Uterus (tissue), 4 donors: ENCODE measurements at places on chromosomes 13 and 19. TPM values are rescaled to one million over a fixed set of nuclear protein-coding genes. Genes with fewer than 3 reads are reported as not detected.

DNA sequence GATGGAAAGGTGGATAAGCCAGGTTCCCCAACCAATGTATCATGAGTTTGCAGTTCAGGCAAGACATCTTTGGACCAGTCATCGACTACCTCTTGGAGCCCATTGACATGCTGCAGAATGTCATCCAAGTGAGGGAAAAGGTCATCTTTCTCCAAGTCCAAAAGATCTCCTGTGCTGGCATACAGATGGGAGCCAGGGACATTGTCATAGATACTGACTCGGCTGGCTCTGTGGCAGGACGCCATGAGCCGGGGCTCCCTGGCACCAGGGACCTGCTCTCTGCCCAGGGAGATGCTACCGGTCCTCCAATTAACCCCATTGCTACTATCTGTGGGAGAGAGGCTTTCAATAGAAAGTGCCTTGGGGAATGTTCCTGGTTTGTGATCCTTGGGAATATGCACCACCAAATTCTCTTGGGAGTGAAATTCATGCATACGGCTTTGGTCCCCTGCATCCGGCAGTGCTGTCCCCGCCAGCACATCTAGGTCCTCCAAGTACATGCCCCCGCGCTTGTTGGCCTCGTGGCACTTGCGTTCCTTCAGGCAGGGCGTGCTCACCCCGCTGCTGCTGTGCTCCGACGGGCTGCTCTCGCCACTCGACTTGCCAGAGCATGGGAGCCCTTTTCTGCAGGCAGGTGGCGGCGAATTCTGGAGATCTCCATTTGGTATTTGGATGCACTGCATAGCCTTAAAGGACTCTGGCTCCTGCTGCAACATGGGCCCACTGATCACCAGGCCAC is 113.0 kb downstream of the KL start:
- DNase-seq: no peak

Gene LSR
- total RNA-seq: 37.8 TPM

Gene ZNF615
- 20.9 TPM for total RNA-seq

DNA sequence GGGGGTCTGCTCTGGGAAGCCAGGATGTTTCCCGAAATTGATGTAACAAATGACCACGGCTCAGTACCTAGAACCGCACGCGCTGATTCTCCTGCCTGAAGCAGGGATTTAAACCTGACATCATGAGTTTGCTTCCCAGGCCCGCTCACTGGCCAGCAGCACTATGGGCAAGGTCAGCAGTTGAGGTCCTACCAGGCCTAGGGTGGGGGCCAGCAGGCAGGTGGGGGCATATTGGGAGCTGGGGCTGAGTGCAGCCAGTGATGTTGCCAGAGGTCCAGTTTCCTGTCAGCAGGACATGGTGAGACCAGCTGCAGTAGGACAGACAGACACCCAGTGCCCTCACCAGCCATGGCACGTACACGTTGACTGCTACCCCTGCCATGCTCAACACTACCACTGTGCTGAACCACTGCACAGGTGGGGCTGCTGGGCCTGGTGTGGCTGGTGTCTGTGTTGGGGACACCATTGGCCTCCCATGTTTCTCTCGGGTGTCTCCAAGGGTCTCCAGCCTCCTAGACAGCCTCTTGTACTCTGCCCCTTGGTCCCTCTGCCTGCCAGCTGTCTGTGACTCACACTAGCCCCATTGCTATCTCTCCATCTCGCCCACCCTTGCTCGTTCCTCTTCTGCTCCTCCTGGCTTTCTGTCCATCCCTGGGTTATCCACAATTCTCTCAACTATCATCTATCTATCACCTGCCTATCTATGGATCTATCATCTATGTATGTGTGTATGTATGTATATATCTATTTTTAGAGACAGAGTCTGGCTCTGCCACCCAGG is 1.1 kb upstream of the C19orf85 start:
- no peak for DNase-seq

DNA sequence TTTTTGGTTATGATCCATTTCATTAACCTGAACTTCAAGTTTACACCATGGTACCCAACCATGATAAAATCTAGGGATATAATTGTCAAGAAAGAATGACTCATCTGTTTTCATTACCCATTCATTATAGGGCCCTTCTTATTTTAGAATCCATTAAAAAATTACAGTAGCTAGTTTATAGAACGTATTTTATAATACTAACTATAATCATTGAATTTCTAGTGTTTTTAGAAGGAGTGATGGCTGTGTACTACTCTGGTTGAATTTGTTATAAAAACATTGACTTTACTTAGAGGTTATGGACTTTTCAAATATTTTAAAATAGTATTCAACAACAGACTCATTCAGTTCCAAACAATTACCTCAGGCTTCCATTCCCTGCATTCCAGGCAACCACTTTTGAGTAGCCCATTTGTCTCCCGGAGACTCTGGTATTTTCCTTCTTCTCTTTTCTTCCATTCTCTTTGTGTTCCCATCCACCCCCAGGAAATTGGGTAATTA is 71.9 kb upstream of the KLF12 start:
- DNase-seq: no peak

DNA sequence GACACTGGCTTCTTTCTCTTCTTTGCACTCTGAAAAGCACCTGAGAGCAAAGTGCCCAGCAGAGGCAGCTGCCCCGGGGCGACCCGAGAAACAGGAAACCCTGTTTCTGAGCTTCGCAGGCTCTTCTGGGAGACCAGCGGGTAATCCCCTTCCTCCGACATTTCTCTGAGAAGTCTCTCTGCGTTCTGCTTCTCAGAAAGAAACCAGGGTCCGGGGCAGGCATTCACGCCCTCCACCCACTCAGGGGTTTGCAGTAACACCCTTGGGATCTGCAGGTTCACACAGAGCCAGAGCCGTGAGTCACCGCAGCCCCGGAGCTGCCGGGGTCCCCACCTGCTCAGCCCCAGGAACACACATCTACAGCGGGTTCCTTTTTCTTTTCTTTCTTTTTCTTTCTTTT is 86.0 kb downstream of the GADD45B start:
- DNase-seq: no peak

Gene BRME1
- total RNA-seq: 4.8 TPM

GRCh38 chr13:52003541-52003940 is 7.7 kb downstream of the ATP7B start:
- no peak for DNase-seq

Gene ZNF723
- not detected for total RNA-seq

- DNase-seq: no peak
Measured at GRCh38 chr13:75076476-75076875, 405.5 kb downstream of the TBC1D4 start.

Gene ODAD3
- total RNA-seq: not detected

DNA sequence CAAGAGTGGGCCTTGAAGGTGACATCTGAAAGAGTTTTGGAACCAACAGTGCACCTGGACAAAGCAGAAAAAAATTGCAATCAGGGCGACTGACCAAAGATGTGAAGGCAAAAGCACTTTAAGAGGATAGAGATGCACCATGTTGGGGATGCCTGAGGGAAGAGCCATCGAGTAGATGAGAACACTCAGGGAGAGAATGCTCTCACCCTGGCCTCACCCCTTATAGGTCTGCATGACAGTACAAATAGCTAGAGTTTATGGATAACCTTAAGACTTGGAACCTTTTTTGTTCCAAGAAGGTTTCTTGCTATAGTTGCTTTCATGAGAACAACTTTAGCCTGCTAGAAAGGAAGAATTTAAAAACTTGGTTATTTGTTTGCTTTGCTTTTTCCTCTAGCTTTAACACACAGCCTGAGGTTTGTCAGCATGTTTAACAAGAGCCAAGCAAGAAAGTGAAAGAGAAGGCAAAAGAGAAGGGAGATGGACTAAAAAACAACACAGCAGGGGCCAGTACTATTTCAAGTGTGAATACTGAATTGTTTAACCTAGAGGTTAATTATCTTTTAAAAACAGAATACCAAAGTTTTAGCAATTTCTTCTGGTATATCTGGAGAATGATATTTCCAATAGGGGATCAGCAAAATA is 418.9 kb downstream of the DIAPH3 start:
- no peak for DNase-seq

GRCh38 chr13:43054803-43055802 is 31.7 kb downstream of the DNAJC15 start:
- DNase-seq: peak; percentile 61

GRCh38 chr13:102944821-102945220 is 99.0 kb downstream of the ERCC5 start:
- no peak for DNase-seq

DNA sequence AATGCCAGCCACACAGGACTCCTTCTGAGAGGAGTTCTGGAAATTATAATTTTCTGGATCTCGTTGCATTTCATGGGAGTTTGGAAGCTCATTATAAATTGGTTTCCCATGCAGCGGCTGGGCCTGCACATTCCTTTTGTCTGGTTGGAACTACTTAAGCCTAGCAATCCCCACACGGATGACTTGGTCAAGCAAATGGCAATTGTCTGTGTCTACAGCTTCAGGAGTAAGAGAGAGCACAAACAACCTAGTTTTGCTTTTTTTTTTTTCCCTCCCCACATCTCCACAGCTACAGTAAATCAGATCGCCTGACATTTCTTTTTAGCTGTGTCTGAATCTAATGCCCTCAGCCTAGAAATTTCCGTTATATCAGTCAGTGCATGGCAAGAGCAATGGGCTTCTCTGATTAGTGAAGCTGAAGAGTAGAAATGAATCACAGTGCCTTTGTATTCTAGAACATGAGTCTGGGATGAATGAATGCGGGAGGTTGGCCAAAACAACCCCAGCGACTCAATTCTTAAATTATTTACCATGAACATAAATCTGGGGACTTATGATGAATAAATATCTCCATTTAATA is 15.1 kb downstream of the PCDH8 start:
- DNase-seq: no peak

Gene KLC3
- total RNA-seq: 0.55 TPM

DNA sequence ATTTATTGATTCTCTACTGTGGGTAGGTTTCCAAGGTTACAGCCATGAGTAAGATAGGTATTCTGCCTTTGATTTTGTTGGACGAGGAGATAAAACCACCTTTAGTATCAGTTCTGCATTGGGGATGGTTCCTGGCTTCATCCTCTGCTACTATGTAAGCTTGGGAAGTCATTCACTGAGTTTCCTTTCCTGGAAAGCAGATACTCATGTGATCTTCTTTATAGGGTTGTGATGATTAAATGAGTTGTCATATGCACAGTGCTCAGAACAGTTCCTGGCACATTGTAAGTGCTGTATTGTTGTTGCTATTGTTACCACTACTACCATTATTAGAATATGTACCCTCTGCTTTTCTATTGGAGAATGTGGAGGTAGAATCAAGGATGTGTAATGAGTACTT is 13.1 kb upstream of the WTIP start:
- DNase-seq: no peak

DNA sequence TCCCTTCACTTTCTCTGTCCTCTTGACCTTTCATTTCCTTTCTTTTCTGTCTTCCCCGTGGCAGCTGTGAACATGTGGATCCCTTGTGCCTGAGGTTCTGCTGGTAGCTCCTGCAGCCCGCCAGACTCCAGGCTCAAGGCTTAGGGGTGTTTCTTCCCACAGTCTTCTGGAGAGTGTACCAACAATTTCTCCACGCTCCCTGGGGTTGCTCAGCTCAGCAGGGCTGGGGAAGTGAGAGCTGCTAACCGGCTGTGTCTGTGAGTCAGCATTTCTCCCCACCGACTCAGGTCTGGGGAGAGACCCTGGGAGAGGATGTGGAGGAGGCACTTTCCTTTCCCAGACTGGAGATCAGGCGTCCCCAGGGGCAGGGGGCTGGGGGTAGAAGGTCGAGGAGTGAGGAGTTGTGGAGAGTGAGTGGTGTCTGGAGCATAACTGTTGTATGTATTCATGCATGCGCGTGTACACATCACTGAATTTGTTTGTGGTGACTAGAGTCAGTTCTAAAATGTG is 193.6 kb downstream of the KCNRG start:
- DNase-seq: no peak

- no peak for DNase-seq
Measured at GRCh38 chr13:43470610-43471009, 316.2 kb downstream of the ENOX1 start.

GRCh38 chr19:39765091-39766076 is 13.3 kb upstream of the LEUTX start:
- DNase-seq: peak; percentile 18

Gene PABPC3
- 0.15 TPM for total RNA-seq

GRCh38 chr13:54185785-54186184 is 1157.2 kb downstream of the OLFM4 start:
- no peak for DNase-seq

Gene OR4F17
- total RNA-seq: not detected

DNA sequence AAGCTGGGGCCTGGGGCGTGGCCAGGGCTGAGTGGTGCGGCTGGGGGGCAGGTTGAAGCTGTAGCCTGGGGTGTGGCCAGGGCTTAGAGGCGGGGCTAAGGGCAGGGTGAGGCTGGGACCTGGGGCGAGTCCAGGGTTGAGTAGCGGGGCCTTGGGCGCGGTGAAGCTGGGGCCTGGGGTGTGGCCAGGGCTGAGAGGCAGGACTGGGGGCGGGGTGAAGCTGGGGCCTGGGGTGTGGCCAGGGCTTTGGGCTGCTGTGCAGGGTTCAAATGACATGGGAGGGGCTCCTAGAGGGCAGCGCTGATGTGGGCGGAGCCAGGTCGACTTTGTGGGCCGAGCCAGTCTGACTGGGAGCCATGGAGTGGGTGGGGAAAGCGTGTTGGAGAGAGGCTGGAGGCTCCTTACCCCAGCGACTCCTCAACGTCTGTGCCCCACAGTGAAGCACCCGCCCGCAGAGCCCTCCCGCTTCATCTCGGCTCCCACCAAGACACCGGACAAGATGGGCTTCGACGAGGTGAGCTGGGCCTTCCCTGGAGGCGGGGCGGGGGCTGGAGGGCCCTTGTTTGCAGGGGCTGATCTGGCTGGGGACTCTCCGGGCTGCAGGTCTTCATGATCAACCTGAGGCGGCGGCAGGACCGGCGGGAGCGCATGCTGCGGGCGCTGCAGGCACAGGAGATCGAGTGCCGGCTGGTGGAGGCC is 21.5 kb downstream of the COLGALT1 start:
- peak; percentile 31 for DNase-seq

GRCh38 chr13:97306645-97307044 is 84.5 kb downstream of the MBNL2 start:
- no peak for DNase-seq

DNA sequence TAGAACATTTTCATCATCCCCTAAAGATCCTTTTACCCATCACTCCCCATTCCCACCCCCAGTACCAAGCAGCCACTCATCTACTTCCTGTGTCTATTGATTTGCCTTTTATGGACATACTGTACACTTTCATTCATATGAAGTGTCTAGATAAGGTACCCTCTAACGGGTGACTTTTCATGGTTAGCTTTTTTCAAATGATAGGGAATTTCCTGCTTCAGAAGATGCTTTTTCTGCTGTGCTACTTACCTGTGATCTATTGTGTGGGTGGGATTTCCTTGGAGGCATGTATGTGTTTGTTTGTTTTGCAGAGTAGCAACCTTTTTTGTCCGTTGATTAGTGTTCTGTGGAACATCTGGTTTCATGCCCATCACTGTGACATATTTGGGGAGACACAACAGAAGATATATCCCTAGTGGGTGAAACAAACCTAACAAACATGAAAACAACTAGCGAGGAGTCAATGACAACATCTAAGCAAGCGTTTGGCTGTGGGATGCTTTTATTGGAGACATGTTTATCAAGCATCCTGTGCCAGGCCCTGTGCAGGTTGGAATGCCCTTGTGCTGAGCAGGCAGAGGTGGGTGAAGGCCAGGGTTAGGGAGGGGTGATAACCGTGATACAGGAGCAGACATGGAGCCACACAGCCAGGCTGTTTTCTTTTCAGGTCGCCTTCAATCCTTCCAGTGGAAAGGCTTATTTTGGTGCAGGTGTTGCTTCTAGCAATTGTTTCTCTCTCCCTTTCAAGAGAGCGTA is 17.6 kb downstream of the SPINT2 start:
- DNase-seq: no peak

GRCh38 chr19:801030-801860 is 4.0 kb downstream of the PTBP1 start:
- peak; percentile 64 for DNase-seq

Gene FXYD1
- total RNA-seq: 148 TPM
